ENCODE measurements at places on chromosomes 3 and 15.

DNA sequence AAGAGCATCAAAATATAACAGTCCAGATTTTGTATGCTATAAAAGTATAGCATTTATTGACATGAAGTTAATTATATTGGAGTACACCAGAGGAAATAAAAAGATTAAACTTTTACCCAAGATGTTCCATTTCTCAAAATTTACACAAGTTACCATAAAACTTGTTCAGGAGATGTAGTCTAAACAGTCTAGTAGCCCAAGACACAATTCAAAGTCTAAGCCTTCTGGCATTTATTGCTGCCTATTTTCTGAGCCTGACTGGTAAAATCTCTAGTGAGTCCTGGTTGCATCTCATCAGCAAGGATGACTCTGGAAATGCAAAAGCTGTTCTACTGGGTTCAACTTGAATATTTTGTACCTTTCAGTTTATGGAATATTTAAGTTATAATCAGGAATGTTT lies 468.7 kb downstream of the PDCD6IP start:
- no peak for DNase-seq

GRCh38 chr3:124410471-124410870 lies 319.8 kb upstream of the UMPS start:
- no peak for DNase-seq

- no peak for DNase-seq
Observed at GRCh38 chr3:129416415-129416814, 12.0 kb downstream of the EFCAB12 start.

GRCh38 chr3:193095366-193095765 lies 145.7 kb upstream of the PLAAT1 start:
- peak; percentile 86 for DNase-seq

DNA sequence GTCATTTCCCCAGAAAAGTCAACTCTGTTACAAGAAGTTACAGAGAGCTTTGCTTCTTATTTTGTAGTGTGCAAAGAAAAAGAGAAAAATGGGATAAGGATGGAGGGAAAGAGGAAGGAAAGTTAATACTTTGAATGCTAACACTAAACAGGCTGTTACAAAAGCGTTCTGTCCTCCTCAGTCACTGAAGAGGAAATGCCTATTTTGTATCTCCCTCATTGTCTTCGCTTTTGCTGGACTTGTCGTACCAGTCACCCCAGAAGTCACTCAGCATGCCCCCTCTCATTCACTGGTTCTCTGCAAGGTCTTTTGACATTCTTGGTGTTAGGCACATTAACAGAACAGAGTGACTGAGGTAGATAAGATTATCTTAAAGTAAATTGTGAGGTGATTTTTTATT lies 129.6 kb downstream of the ALCAM start:
- DNase-seq: no peak

GRCh38 chr3:162213956-162214355 lies 717.3 kb downstream of the OTOL1 start:
- DNase-seq: no peak

- DNase-seq: no peak
Observed at GRCh38 chr3:98877132-98877531, 24.4 kb downstream of the DCBLD2 start.

- no peak for DNase-seq
Observed at GRCh38 chr15:35696767-35697231, 150.8 kb upstream of the DPH6 start.

DNA sequence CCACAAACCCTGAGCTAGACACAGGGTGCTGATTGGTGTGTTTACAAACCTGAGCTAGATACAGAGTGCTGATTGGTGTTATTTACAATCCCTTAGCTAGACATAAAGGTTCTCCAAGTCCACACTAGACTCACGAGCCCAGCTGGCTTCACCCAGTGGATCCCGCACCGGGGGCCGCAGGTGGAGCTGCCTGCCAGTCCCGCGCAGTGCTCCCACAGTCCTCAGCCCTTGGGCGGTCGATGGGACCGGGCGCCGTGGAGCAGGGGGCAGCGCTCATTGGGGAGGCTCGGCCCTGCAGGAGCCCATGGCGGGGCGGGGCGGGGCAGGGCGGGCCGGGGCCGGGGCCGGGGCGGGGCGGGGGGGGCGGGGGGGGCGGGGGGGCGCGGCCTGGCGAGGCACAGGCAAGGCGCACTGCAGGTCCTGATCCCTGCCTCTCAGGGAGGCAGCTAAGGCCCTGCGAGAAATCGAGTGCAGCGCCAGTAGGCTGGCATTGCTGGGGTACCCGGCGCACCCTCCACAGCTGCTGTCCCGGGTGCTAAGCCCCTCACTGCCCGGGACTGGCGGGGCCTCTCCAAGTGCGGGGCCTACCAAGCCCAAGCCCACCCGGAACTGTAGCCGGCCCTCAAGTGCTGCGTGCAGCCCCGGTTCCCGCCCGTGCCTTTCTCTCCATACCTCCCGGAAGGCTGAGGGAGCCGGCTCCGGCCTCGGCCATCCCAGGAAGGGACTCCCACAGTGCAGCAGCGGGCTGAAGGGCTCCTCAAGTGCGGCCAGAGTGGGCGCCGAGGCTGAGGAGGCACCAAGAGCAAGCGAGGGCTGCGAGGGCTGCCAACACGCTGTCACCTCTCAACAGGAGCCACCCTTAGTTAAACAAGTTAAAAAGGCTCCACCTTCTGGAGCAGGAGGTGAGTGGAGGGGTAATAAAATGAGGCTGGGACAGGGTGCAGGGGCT lies 9.8 kb upstream of the TMEM40 start:
- DNase-seq: no peak

DNA sequence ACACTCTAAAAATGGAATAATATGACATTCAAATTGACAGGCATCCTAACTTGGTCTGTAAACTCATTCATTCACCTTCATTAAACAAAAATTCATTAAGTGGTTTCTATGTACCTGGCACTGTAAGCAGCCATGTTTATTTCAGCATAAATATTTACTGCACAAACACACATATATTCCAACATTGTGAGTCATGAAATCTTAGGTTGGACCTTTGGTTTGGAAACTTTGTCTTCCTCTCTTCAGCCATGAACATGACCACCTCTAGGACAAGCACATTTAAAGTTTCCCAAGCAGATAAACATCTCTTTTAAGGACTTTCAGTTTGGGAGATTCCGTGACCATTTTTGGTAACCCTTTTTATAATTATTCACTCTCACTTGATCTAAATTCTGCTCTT lies 131.8 kb downstream of the TPRG1 start:
- no peak for DNase-seq

- no peak for DNase-seq
Observed at GRCh38 chr3:154842536-154842935, 237.6 kb upstream of the MME start.

DNA sequence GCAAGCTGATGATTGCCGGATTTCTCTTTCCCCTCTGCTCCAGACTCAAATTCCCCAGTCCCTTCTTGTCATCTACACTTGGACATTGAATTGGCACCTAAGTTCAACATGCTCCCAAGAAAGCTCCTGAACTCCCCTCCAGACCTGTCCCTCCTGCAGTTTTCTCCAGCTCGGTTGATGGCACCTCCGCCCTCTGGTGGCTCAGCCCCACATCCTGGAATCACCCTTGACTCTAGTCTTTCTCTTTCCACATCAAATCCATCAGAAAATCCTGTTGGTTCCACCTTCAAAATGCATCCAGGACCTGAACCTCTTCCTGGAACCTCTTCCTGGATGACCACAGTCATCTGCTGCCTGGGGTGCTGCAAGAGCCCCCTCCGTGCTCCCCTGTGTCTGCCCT lies 60.1 kb downstream of the RASGRF1 start:
- DNase-seq: no peak

GRCh38 chr3:42846685-42847522 lies 28.8 kb downstream of the CYP8B1 start:
- DNase-seq: no peak

- no peak for DNase-seq
Observed at GRCh38 chr3:65888980-65889706, 149.6 kb downstream of the MAGI1 start.

DNA sequence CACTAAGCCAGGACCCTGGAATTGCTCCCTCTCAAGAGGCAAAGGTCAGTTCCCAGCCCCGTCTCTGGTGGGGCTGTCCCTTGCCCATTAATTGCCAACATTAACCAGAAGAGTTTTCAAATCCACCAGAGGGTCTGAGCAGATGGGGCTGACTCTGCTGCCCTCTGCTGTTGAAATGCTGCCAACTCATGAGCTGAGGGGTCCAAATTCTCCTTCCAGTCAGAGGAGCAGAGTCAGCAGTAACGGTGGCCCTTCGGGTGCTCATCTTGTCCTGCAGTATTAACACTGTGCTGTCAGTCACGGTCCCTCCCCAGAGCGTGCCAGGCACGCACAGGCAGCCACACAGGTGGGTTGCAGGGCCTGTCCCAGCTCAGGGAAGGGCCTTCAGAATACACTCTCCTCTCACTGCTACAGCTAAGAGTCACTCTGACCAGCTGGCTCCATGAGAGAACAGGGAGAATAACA lies 10.7 kb upstream of the SPTBN5 start:
- DNase-seq: peak; percentile 17

DNA sequence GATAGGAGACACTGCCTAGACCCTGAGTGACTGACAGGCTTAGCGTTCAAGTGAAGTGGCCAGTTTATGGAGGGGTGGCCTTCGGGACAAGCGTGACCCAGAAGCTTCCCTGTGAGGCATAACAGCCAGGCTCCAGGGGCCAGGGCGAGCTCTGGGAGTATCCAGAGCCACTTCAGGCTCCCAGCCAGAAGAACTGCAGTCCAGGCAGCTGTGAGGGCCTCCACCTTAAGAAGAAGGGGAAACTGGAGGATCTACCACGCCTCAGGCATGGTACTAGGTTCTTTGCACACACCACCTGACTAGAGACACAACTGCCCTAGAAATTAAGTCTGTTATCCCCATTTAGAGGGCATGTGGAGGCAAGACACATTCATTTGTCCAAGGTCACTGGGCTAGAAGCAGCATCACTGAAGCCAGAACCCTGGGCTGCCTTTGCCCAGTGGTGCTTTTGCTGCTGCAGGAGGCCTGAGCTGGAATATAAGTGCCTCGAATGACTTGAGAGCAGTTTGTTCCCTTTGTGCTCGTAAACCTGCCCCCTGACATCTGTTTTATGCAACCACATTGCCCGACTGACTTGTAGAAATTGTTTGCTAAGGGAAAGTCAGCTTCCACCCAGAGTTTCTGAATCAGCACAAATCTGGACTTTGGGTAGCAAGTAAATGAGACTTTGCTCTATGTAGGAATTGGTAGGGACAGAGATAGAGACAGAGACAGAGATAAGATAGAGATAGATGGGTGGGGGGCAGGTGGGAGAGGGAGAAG lies 23.3 kb downstream of the RASGRF1 start:
- no peak for DNase-seq

DNA sequence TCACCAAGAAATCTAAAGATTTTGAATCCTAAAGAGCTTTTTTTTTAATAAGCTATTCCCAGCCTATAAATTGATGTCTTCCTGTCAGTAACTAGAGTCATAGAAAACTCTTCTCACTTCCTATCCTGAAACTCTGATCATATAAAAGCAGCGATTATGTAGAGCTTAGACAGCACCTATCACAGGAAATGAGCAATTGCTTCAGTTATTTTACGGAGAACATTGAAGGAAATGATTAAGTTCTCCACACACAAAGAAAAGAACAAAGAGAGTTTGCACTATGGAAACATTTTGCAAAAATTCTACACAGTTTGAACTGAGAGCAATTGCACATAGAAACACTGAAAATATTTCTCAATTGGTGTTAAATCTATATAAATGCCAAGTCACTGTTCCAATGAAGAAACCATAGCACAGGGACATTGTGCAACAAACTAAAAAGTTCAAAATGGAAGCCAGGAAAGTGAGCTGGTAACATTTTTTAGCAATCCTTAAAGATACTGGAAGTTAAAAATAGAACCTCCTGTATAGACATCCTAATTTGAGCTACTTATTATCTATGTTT lies 291.5 kb upstream of the ARHGEF26 start:
- no peak for DNase-seq

DNA sequence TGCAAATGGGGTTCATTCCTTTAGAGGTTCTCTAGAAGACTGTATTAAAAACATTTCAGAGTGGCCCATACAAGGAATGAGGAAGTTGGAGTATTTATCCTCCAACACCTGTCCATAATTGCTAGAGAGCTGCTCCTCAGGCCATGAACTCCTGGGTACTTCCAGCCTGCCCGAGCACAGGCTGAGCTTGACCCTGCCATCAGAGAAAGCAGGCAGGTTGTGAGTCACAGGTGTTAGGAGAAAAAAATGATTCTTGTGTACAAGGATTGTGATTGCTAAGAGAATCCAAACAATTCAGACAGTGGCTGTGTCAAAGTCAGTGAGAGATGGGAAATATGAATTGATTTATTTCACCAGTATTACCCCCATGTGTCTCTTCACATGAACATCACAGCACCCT lies 156.8 kb upstream of the GADL1 start:
- no peak for DNase-seq

DNA sequence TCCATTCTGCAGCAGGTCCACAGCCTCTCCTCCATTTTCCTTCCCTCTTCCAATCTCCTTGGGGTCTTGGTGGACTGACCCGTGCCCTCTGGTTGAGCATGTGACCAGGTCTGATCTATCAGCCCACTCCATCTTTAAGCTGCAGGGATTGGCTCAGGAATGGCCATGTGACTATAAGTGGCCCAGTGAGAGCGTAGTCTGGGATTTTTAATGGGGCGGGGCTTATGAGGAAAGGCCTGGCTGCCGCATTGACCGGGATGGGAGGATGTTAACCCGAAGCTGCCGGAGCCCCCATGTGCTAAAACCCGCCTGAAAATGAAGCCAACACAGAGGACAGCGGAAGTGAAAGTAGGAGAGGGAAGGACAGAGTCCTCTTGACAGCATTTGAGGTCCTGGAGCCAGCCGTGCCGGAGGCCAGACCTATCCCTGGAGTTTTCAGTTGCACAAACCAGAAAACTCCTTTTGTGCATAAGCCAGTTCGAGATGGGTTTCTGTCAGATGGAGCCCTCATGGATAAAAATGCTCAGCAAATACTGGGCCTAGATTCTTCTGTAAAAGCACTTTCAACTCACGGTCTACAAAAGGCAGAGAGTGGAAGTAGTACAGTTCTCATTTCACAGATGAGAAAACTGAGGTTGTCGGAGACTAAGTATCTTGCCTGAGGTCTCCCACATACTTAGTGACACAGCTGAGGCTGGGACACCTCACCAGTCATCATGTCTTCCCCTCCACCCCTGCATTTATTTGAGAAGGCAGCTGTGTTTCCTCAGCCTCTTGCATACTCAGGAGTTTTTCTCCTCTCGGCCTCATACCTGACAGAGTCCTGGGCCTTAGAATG lies 61.9 kb downstream of the ATP2B2 start:
- no peak for DNase-seq

GRCh38 chr15:96020133-96020532 lies 310.4 kb upstream of the NR2F2 start:
- no peak for DNase-seq

DNA sequence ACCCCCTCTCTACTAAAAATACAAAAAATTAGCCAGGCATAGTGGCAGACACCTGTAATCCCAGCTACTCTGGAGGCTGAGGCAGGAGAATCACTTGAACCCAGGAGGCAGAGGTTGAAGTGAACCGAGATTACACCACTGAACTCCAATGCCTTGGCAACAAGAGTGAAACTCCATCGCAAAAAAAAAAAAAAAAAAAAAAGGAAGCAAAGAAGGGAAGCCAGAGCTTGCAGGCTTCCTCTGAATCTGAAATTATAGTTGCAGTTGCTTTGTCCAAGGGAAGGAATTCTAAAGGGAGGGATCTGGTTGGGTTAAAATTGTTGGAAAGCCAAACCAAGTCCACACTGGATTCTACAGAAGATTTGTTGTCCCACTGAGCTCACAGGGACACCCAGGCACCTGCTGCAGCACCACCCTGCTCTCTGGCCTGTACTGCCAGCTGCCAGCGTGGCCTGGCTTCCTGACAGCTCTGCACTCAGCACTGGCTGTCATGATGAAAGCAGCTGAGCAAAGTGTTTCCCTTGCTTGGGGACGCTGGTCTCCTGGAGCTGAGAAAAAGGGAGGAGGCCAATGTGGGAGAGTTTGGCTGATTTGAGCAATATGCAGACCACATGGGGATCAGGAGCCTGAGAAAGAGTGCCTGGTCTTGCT lies 88.8 kb upstream of the HES1 start:
- peak; percentile 75 for DNase-seq

Measured in DMS79 treated with DMSO at 0.1 percent for 48 hours (cell line).